ENCODE measurements at places on chromosomes 4 and X.

GRCh38 chrX:70139736-70140135 lies 6.5 kb downstream of the IGBP1 start:
- no peak for DNase-seq

DNA sequence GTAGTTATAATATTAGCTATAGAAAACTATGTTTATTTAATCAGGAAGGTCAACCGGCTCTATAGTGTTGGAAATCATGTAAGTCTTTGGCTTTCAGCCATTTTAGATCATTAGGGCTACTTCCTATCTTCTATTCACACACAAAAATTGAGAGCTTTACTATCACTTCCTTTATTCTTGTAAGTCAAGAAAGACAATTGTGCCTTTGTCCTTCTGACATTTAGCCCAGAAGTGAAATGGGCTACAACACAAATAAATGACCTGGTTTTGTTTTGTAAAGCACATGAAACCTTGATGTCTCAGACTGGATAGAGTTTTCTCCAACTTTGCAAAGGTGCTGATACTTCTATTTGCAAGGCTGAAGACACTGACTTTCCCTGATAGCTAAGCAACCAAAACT lies 122.4 kb upstream of the ACSL4 start:
- no peak for DNase-seq

DNA sequence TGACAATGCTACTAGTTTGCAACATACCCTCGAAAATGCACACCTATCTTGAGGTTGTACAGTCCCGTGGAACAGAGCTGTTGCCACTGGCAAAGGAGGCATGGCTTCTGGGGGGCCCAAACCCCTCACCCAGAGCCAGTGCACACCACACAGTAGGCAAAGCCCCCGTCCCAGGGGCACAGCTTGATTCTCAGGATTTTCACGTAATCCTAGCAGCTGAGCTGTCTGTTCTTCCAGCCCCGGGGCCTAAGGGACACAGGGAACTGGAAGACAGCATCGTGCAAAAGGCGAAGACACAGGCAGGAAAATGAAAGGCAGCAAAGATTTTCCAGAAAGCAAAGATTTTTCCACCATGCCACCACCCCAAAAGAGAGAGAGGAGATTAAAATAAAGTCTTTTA lies 77.2 kb downstream of the JAKMIP1 start:
- no peak for DNase-seq

DNA sequence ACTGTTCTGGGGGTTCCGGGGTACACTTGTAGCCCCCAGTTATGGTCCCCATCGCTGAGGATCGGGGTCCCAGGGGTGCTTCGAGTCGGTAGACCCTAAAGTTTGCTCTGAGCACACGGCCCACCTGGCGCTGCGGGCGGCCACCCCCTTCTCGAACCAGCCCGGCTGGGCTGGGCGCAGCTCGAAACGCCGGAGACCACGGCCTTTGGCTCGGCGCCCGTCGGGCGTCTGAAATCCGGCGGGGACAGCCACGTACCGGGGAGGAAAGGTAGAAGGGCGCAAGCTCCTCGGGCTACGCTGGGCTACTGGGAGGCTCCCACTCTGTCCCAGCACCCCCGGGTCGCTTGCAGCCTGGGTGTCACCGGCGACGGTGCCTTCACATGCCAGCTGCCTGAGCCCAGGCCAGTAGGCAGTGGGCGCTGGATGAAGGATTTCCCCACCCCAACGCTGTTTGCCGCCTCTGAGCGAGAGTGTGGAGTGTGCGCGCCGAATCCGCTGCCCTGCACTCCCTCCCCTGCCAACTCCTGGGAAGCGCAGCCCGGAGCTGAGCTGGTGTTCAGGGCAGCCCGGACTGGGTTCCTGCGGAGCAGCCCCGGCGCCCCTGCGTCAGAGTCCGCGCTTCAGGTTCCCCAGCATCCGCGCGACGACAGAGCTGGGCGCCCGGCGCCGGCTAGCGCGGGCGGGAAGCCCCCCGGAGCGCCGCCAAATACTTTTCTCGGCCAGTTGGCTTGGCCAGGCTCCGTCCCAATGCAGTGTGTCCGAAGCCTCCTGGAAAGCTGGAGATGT lies 637 bp downstream of the MAMLD1 start:
- DNase-seq: no peak

- no peak for DNase-seq
Observed at GRCh38 chr4:161894493-161895167, 269.2 kb downstream of the FSTL5 start.

- DNase-seq: no peak
Observed at GRCh38 chr4:106652095-106652494, 283.5 kb upstream of the GIMD1 start.

DNA sequence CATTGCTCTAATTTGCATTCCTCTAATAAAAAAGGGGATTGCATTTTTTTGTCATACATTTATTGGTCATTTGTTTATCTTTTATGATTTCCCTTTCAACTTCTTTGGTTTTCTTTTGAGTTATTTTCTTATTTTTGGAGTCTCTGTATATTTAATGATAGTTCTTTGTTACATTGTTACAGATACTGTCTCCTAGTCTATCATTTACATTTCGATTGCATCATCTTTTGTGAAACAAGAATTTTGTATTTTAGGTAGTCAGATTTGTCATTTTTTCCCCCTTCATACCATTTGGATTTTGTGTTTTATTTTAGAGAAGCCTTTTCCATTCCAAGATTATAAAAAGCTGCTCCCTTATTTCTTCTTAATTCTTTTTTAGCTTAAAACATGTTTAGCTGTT lies 37.1 kb downstream of the SNX25 start:
- DNase-seq: no peak

DNA sequence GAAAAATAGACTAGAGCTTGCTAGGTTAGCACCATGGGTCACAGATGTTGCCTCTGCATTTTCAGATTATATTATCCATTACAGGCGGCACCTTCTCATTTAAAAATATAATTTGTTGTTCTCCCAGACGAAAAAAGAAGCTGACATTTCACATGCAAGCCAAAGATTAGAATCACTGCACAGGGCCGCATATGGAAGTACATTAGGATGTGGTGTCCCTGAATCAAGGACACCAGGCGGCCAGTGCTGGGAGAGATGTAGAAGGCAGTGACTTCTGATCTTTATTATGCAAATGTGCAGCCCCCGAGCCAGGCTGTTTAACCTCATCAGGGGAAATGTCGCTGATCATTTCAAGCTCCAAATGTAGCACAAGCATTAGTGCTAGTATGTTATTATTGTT lies 22.8 kb downstream of the REELD1 start:
- no peak for DNase-seq

- DNase-seq: no peak
Observed at GRCh38 chrX:16785247-16786138, 773 bp upstream of the TXLNG start.

GRCh38 chr4:141686146-141686775 lies 49.9 kb downstream of the IL15 start:
- DNase-seq: peak; percentile 67

- no peak for DNase-seq
Observed at GRCh38 chr4:77950203-77950602, 87.6 kb downstream of the MRPL1 start.

GRCh38 chr4:77074381-77074831 lies 1.4 kb downstream of the CCNI start:
- no peak for DNase-seq

- peak; percentile 63 for DNase-seq
Observed at GRCh38 chr4:1323635-1324442, 23.2 kb upstream of the UVSSA start.

- DNase-seq: no peak
Observed at GRCh38 chr4:123055943-123056342, 133.5 kb upstream of the NUDT6 start.

- no peak for DNase-seq
Observed at GRCh38 chr4:909821-910220, 22.3 kb downstream of the GAK start.

DNA sequence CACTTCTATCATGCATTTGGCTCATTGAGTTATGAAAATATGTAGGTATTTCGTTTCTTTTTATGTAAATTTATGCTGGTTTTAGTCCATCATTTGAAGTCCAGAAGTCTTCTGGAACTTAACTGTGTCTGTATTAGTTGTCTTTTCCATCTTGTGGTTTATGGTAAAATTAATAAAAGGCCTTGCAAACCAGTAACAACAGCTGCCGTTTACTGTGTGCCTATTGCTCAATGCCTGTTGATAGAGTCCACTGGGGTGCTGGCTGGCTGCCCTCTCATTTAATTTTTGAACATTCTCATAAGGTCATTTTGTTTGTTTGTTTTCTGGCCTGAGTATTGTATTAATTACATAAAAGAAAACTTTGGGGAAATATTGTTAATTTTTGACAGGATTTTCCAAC lies 98.0 kb downstream of the NAA11 start:
- no peak for DNase-seq

- no peak for DNase-seq
Observed at GRCh38 chrX:65695849-65696449, 28.5 kb downstream of the MSN start.

GRCh38 chr4:76589872-76590797 lies 155.1 kb downstream of the SHROOM3 start:
- peak; percentile 39 for DNase-seq

DNA sequence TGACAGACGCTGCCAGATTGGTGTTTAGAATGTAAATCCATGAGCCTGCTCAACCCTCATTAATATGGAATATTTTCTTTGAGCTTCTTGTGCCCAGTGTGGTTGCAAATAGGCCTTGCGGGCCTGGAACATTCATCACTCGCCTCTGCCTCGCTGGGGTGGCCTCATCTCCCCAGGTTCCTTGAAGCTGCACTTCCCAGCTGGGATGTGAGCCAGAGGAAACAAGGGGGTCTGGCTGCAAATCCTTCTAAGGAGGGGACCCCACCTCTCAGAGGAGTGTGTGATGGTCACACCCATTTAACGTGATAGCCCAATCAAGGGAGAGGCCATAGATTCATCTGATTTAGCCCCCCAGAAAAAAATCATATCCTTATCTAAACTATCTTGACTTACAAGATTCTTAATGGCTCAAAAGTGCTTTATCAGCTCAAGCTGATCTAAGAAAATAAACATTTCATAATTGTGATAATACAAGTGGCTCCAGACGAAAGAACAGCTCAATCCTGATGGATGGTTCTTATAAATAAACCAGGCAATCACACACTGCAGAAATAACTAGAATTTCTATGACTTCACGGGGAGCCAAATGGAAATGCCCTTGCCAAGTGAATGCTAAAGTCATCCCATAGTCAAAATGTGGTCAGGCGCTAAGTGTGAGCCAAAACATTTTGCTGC lies 189.9 kb downstream of the PTTG2 start:
- no peak for DNase-seq

DNA sequence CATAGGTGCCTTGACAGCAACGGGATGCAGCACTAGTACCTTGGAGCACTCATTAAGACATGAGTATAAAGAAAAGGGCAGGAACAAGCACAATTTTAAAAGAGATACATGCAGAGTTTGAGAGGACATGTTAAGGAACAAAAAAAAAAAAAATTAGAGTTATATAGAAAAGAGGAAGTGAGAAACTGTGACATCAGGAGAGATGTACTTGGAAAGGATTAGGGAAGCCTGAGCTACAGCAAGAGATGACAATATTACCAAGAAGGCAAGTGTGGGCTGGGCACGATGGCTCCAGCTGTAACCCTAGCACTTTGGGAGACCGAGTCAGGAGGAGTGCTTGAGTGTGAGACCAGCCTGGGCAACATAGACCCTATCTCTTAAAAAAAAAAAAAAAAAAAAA lies 37.4 kb downstream of the GPR143 start:
- no peak for DNase-seq

- DNase-seq: no peak
Observed at GRCh38 chr4:98434816-98435215, 173.6 kb downstream of the RAP1GDS1 start.

DNA sequence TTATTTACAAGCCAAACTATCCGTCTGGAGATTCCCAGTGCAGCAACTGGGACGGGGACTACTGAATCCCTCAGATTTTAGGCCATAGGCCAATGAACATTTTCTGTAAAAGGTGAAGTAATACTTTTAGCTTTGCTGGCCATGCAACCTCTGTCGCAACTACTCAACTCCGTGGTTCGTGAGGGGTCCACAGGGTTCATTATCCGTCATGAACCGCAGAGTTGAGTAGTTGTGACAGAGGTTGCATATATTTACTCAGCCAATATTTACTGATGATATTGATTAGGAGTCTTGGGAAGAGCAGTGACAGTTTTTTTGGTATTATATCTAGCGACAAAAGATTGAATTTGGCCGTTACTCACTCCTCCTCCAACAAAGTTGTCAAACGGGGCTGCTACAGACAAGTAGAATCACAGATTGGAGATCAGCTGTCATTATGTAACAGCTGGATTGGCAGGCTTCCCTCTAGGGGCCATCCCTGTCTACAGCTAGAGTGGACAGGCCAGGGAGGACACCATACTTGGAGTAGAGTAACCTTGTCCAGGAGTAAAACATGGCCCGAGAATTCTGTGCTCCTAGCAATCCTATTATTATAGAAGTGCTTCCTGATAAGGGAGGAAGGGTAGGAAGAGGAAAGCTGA lies 37.2 kb upstream of the CD38 start:
- no peak for DNase-seq

GRCh38 chr4:185796176-185796575 lies 15.8 kb downstream of the SORBS2 start:
- DNase-seq: no peak

GRCh38 chr4:121551271-121551670 lies 145.5 kb downstream of the ANXA5 start:
- DNase-seq: no peak

Data from HCT116 (cell line).